Amniotic stem cell (primary cell): ENCODE measurements at places on chromosomes 1 and 21.

GRCh38 chr1:208933984-208934525 lies 649.5 kb upstream of the CAMK1G start:
- DNase-seq, result no peak

DNA sequence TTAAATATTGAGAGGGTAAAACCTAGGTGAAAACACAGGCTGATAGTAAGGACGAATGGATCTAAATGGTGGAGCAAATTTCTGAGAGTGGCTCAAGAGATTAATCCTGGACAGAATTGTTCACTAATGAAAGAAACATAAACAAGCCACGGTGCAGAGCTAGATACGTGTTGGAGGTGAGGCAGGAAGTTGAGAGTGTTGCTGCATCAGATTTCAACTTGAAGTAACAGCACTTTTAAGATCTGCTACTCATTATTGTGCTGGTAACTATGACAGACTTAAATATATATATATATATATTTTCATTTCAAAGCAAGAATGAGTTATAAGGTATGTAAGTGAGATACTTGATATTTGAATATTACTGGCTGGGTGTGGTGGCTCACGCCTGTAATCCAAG lies 64.9 kb downstream of the PTGS2 start:
- no peak for DNase-seq

DNA sequence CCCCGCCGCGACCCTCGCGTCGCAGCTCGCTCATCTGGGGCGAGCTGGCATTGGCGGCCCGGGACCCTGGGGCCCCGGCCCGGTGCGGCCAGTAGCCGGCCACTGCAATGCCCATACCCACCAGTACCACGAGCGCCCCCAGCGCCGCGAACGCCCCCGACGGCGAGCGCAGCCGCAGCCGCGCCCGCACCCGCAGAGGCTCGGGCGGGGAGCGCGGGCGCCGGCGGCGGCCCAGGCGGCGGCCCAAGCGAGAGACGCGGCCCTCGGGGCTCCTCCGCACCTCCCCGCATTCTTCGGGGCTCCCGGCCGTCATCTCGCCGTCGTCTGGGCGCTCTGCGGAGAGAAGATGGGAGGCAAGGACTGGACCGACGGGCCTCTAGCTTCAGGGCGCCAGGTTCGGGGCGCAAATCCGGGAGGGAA lies 2.2 kb downstream of the TMEM200B start:
- no peak for DNase-seq

GRCh38 chr1:30125821-30126170 lies 597.6 kb downstream of the MATN1 start:
- no peak for DNase-seq

- no peak for DNase-seq
Measured at GRCh38 chr1:229674042-229674441, 48.0 kb downstream of the URB2 start.

DNA sequence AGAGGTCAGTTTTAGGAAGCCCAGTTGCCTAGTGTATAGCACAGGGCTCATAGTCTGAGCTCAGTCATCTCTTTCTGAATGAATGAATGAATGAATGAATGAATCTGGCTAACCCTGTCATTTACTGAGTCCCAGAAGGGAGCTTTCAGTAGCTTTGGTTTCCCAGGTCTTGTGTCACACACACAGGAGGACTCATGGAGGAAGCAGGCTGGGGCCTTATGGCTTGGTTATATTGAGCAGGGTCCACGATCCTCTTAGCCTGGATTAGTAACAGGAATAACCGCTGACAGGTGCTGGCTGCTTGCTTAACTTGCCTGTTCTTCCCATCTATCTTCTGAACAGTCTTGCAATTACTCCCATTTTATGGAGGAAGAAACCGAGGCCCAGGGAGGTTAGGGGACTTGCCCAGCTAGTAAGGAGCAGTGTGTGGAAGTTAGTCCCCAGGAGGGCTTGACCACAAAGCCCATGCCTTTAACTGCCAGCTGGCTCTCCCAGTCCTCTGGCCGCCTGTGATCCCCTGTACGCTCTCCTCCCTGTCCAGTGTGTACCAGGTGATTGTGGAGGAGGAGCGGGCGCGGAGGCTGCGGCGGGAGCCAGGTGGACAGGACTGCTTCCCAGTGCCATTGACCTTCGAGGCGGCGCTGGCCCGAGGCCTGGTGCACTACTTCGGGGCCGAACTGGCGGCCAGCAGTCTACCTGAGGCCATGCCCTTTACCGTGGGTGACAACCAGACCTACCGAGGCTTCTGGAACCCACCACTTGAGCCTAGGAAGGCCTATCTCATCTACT lies 46.0 kb downstream of the PTPRU start:
- DNase-seq, result no peak

DNA sequence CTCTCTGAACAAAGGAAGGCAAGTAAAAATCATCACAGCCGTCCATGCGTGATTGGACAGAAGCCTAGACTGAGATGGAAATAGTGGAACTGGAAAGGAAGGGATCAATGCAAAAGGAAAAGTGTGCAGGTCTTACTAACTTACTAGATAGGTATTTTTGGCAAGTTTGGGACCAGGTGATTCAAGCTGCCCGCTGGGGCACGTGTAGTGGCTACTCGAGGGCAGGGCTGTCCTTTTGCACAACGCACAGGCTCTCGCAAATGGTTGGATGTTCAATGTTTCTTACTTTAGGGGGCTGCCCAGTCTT lies 566 bp upstream of the ALG6 start:
- DNase-seq, result no peak

GRCh38 chr1:209673631-209674417 lies 1.4 kb upstream of the G0S2 start:
- no peak for DNase-seq

- DNase-seq, result no peak
Measured at GRCh38 chr1:91792489-91793071, 93.4 kb downstream of the TGFBR3 start.

- no peak for DNase-seq
Measured at GRCh38 chr1:26156285-26157038, 2.4 kb upstream of the FAM110D start.

- peak; percentile 5 for DNase-seq
Measured at GRCh38 chr1:176567190-176567794, 104.3 kb downstream of the PAPPA2 start.

- DNase-seq, result no peak
Measured at GRCh38 chr1:89842567-89843272, 21.9 kb downstream of the LRRC8D start.

- no peak for DNase-seq
Measured at GRCh38 chr1:229342656-229343569, at the start of gene CCSAP. Gene CCSAP, minus strand, starts transcription at chr1:229343047. Its CDS starts 582 bp downstream, at chr1:229342465.

DNA sequence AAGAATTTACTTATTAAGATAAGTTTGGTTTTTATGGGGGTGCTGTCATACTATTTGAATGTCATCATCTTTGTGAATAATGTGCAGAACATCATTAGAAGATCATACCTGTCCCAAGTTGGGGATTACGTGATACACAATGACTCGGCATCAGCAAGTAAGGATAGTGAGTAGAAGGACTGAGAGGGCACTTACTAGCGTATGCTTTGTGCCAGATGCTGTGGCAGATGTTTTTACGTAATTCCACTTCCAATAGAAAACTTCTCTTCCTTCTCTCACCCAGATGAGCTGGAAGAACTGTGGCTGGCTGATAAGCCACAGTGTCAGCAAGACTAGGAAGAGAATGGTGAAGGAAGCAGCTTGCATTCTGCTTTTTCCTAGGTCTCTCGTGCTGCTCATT lies 28.1 kb upstream of the TGFB2 start:
- no peak for DNase-seq

GRCh38 chr1:161304927-161305866 lies 4.6 kb downstream of the MPZ start:
- DNase-seq, result no peak

GRCh38 chr1:214901718-214902117 lies 180.8 kb upstream of the KCNK2 start:
- peak; percentile 49 for DNase-seq

GRCh38 chr1:209723756-209724693 lies 19.4 kb downstream of the HSD11B1 start:
- no peak for DNase-seq

- no peak for DNase-seq
Measured at GRCh38 chr1:162625679-162626078, 6.6 kb upstream of the DDR2 start.

DNA sequence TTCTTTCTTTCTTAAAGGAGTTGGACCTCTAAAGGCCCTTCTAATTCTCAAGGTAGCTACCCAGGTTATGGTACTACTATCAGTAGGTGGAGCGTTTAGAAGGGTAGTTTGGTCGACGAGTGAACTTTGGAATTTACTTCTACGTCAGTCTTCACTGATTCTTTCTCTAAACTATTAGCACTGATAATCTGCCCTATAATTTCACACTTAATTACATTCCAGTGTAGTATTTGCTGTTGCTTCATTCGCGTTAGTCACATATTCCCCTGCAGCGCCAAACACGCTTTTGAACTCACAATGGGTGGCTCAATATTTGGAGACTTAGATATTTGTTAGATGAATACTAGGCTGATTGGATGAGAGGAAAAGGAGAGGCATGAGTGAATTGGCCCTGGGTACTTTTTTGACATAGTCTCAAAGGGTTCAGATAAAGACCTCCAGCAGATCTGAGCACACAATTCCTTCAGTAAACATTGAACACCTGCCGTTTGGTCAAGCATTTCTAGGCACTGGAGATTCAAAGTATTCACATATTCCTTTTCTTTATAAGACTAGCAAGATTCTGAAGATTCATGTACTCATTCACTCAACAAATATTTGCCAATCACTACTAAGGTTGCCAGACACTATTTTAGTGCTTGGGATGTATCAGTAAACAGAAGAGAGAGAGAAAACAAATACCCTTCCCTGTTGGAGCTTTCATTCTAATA lies 929 bp upstream of the FOXJ3 start:
- DNase-seq, result no peak

DNA sequence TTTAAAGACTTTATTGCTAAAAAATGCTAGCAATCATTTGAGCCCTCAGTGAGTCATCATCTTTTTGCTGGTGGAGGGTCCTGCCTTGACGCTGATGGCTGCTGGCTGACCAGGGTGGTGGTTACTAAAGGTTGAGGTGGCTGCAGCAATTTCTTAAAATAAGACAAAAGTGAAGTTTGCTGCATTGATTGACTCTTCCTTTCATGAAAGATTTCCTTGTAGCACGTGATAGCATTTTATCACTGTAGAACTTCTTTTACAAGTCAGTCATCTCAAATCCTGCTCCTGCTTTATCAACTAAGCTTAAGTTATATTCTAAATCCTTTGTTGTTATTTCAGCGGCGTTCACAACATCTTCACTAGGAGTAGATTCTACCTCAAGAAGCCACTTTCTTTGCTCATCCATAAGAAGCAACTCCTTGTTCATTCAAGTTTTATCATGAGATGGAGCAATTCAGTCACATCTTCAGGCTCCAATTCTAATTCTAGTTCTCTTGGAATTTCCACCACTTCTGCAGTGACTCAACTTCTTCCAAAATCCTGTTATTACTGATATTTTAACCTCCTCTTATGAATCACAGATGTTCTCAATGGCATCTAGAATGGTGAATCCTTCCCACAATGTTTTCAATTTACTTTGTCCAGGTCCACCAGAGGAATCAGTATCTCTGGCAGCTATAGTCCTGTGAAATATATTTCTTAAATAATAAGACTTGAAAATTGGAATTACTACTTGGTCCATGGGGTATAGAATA lies 17.6 kb upstream of the RGS1 start:
- DNase-seq, result no peak

DNA sequence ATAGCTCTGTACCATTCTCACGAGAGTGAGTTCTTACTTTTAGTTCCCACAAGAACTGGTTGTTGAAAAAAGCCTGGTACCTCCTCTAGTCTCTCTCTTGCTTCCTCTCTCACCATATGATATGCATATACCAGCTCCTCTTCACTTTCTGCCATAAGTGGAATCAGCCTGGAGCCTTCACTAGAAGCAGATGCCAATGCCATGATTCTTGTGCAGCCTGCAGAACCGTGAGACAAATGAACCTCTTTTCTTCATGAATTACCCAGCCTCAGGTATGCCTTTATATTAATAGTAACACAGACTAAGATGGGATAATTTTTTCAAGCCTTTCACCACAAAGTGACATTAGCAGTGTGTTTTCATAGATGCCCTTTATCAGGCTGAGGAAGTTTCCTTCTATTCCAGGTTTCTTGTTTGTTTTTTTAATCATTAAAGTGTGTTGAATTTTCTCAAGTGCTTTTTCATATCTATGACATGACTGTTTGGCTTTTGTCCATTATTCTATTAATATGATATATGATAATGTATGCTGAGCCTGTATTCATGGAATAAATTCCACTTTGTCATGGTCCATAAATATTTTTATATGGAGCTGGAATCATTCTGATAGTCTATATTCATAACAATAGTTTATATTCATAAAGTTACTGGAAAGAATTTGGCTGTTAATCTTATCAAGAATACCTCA lies 40.7 kb upstream of the C1orf185 start:
- DNase-seq, result no peak

DNA sequence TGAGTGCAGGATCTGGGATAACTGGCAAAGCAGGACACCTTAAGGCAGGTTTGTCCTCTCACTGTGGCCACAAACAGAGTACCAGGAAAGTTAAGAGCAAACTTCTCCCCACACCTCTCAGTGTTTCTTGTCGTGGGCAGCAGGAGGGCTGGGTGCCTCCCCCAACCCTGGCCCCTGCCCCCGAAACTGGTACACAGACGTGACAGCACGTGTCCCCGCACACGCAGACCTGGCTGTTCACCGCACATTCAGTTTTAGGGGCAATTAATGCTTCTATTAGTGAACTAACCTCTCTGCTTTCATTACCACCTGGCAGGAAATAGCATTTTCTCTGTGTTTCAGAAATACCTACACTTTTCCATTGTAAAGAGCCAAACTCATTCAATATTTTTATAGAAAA lies 32.9 kb upstream of the RIPK4 start:
- no peak for DNase-seq

DNA sequence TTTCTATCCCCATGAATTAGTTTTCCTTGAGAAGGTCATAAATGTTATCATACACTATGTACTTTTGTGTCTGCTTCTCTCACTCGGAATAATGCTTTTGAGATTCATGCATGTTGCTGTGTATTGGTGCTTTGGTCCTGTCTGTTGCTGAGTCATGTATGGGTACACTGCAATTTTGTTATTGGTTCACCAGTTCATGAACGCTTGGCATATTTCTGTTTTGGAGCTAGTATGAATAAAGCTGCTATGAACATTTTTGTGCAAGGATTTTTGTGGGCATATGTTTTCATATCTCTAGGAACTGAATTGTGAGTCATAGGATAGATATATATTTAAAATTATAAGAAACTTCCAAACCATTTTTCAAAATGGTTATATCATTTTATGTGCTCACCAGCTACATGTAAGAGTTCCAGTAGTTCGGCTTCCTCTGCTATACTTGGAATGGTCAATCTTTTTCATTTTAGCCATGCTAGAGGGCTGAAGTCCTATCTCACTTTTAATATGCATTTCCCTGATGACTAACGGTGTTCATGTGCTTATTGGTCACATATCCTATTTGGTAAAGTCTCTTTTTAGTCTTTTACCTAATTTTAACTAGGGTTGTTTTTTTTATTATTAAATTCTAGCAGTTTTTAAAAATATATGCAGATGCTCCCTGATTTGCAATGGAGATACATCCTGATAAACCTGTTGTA lies 38.2 kb downstream of the ETS2 start:
- DNase-seq, result peak; percentile 52

GRCh38 chr1:111332190-111332589 lies 41.5 kb downstream of the CHIA start:
- no peak for DNase-seq

- peak; percentile 59 for DNase-seq
Measured at GRCh38 chr1:179883040-179883744, 1.1 kb downstream of the TOR1AIP1 start.

- no peak for DNase-seq
Measured at GRCh38 chr1:180948641-180949615, 36.2 kb downstream of the KIAA1614 start.

GRCh38 chr1:145740269-145740668 lies 21.0 kb downstream of the CD160 start:
- DNase-seq, result peak; percentile 65

GRCh38 chr1:87449348-87449963 lies 120.8 kb downstream of the LMO4 start:
- no peak for DNase-seq
